DMS 273 treated with DMSO at 0.1 percent for 48 hours (cell line): ENCODE measurements at places on chromosomes 13 and 19.
A peak's percentile ranks its signal among the peaks of the same experiment; 100 is the strongest.

GRCh38 chr13:112241288-112241687 is 134.9 kb upstream of the SPACA7 start:
- no peak for DNase-seq

DNA sequence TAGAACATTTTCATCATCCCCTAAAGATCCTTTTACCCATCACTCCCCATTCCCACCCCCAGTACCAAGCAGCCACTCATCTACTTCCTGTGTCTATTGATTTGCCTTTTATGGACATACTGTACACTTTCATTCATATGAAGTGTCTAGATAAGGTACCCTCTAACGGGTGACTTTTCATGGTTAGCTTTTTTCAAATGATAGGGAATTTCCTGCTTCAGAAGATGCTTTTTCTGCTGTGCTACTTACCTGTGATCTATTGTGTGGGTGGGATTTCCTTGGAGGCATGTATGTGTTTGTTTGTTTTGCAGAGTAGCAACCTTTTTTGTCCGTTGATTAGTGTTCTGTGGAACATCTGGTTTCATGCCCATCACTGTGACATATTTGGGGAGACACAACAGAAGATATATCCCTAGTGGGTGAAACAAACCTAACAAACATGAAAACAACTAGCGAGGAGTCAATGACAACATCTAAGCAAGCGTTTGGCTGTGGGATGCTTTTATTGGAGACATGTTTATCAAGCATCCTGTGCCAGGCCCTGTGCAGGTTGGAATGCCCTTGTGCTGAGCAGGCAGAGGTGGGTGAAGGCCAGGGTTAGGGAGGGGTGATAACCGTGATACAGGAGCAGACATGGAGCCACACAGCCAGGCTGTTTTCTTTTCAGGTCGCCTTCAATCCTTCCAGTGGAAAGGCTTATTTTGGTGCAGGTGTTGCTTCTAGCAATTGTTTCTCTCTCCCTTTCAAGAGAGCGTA is 17.6 kb downstream of the SPINT2 start:
- no peak for DNase-seq

DNA sequence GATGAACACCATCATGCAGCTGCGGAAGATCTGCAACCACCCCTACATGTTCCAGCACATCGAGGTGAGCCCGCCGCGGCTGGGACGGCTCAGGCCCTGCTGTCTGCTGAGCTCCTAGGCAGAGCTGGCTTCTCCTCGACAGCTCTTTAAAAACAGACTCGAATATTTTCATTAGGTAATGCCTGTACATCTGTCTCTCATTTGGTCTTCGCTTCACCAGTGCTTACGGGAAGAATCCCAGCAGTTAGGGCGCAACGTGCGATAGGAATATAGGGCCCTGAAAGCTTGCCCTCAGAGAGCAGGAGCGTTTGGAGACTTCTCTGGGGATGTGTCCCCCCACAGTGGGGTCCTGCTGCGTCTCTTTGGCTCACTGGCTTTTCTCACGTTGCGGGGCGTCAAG is 63.8 kb upstream of the LDLR start:
- no peak for DNase-seq

DNA sequence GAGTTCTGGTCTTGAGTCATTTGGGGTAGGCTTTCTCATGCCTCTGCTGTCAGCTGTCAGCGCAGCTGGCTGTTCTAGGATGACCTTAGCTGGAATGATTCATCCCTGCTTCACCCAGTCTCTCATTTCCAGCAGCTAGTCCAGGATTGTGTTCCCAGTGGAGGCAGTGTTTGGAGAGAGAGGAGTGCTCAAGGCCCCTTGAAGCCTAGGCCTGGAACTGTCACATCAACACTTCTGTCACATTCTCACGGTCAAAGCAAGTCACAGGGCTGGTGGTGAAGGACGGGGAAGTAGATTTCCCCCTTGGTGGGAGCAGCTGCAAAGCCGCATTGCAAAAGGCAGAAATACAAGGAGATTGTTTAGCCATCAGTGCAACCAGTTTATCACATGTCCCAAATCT is 15.2 kb downstream of the TPT1 start:
- peak; percentile 24 for DNase-seq

GRCh38 chr13:111846391-111847159 is 220.4 kb upstream of the SOX1 start:
- DNase-seq: no peak

DNA sequence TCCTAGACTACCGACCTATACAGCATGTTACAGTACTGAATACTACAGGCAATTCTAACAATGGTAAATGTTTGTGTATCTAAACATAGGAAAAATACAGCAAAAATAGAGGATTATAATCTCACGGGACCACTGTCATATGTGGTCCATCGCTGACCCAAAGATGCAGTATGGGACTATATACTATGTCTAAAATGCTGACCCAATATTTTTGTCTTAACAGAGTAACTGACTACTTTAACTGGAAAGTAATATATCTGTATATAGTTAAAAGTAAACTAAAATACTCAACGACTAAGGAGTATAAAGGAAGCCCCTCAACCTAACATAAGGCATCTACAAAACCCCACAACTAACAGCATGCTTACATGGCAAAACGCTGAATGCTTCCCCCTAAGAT is 4.4 kb upstream of the TMEM86B start:
- no peak for DNase-seq

DNA sequence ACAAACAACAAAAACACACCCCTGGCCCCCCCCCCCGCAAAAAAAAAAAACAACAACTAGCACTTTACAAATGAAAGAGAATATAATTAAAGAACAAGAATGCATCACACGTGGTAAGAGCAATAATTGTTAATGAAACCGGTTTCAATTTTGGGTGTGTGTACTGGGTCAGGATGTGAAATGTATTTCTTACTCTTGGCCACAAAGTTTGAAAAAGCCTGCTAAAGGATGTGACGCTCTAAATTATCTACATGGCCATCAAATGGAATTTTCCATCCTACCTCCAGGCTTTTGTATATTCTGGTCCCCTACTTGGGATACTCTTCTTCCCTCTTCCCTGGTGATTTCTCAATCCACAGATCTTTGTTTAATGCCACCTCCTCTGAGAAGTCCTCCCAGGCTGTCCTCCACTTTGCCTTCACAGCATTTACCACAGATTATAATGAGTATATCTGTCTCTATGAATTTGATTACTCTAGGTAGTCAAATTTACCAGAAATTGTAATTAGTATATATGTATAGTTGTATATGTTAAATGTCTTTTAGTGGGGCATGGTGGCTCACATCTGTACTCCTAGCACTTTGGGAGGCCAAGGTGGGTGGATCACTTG is 2.1 kb downstream of the SARS2 start:
- no peak for DNase-seq

- no peak for DNase-seq
Observed at GRCh38 chr19:38371081-38371480, 3.3 kb upstream of the PSMD8 start.

- no peak for DNase-seq
Observed at GRCh38 chr19:33132425-33132824, 511 bp downstream of the WDR88 start.

GRCh38 chr13:95656386-95657015 is 12.0 kb upstream of the DZIP1 start:
- no peak for DNase-seq

DNA sequence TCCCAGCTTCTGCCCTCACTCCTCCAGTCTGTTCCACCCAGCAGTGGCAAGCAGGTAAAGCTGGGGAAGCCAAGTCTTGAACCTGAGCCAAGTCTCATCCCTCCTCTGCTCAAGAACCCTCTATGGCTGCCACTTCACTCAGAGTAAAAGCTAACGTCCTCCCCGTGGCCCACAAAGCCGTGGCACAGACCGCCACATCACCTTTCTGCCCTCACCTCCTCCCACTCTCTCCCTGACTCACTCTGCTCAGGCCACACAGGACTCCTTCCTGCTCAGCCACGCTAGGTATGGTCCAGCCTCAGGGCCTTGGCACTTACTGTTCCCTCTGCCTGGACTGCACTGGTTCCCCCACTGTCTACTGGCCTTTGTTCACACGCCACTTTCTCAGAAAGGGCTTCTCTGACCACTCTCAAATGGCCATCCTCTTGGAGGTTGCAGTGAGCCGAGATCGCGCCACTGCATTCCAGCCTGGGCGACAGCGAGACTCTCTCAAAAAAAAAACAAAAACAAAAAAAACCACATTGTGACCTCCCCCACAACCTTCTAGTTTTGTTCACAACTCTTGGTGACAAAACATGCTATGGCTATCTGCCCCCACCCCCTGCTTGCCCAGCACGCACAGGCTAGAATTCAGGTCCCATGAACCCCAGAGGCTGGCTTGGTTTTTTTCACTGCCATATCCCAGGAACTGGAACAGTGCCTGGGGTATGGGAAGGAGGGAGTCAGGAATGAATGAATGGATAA is 15.8 kb downstream of the NDUFB7 start:
- DNase-seq: no peak
